ENCODE measurements at places on chromosomes 7 and 10.

DNA sequence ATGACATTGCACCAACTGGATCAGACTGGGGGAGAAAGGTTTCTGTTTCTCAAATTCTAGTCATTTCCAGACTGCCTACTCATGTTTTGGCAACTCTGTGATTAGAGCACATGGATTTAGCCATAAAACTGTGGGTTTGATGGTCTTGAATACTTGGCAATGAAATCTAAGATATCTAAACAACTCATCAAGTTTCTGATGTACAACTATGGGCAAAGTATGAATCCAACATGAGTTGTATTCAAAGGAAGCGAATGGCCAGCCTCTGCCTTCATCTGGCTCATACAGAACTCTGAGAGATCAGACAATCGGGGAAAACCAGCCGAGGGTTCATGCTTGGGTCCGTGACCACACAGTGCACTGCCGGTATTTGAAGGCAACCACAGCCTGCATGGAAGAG is 144.3 kb downstream of the ADAM12 start:
- DNase-seq = no peak

DNA sequence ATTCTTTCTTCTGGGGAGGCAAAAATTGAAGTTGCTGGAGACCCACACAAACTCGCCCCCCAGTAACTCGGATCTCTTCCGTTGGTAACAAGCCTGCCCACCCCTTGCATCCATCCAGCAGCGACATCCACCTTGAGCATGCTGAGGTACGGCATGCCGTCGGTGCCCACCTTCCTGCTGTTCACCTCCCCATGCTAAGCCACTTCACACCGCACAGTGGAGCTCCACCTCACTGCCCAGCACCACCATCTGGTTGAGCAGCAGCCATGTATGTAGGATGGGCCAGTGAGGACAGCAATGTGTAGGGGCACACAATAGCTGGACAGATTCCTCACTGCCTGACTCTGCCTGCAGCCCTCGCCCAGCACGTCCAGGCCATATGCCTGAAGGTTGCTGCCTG is 138.1 kb upstream of the ZNF92 start:
- no peak for DNase-seq

DNA sequence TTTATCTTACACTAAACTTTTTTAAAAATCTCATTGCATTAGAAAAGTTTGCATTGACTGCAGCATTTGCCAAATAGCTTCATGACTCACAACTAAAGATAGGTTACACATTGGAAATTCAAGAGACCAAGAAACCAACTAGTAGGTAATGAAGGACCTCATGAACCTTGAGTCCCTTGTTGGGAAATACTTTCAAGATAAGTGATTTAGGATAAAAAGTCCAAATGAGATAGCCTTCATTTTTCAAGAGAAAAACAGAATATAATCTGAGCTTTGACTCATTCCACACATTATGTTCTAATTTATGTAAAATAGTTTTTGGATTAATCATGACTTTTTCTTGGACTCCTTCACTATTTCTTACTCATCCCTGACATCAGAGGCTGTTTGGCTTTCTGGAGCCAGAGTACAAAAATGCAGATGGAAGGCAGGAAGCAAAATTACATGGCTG is 13.1 kb upstream of the LIPF start:
- DNase-seq = no peak

- no peak for DNase-seq
Measured at GRCh38 chr10:121338206-121338980, 259.9 kb downstream of the FGFR2 start.

DNA sequence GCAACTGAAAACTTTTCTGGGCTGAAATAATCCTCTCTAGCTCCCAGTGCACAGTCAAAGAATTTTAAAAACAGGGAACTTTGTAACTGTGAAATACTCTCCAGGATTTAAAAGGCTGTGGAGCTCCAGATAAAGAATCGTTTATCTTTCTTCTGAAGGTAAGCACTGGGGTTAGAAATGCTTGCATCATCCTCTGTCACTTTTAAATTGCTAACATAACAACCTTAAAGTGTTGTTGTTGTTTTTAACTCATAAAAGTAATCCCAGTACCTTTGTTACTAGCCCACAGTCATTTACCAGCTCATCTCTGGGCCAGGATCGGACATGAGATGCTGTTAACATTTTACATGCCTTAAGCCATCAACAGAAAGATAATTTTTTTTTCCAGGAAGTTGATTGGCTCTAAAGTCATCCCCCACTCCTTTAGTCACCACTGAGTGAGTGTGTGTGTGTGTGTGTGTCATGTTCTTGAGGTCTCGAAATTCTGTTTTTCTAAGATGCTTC is at the start of gene SLC39A12:
SLC39A12 (plus strand) TSS at position 51 of the 504 bp plus-strand sequence. CDS start 1,359 bp downstream, outside the sequence.
- no peak for DNase-seq

GRCh38 chr7:45295222-45295621 is 137.6 kb downstream of the RAMP3 start:
- no peak for DNase-seq

- DNase-seq = no peak
Measured at GRCh38 chr7:96248405-96248804, 73.5 kb downstream of the SLC25A13 start.

- DNase-seq = no peak
Measured at GRCh38 chr10:132382231-132382922, 14.6 kb upstream of the PWWP2B start.

GRCh38 chr7:117384688-117385362 is 42.5 kb downstream of the ASZ1 start:
- no peak for DNase-seq

GRCh38 chr7:114242992-114243507 is 171.6 kb upstream of the FOXP2 start:
- no peak for DNase-seq

DNA sequence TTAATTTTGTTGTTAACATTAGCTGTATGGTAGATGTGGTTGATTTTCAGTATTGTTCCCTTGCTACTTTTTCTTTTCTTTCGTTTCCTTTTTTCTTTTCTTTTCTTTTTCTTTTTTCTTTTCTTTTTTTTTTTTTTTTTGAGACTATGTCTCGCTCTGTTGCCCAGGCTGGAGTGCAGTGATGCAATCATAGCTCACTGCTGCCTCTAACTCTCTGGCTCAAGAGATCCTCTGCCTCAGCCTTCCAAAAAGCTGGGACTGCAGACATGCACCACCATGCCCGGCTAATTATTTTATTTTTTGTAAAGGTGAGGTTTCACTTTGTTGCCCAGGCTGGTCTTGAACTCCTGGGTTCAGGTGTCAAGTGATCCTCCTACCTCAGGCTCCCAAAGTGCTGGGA is 14.4 kb downstream of the SLC26A3 start:
- no peak for DNase-seq

DNA sequence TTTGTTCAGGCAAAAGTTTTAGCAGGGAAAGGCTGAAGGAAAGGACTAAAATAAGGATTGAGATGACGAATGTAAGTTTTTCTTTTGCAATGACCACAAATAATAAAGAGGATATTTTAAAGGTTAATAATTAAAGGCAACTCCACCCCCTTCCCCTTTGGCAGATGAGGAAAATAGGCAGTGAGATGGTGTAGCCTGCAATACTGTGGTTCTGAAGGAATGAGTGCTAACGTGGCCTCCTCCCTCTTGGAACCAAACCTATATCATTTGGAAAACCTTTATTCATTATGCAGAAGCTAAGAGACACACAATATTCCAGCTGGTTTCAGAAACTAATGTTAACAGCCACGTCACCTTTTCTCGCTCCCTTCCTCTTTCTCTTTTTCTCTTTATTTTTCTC is 70.9 kb upstream of the COL1A2 start:
- DNase-seq = no peak

- no peak for DNase-seq
Measured at GRCh38 chr10:47158116-47159071, 141.6 kb upstream of the GDF10 start.

DNA sequence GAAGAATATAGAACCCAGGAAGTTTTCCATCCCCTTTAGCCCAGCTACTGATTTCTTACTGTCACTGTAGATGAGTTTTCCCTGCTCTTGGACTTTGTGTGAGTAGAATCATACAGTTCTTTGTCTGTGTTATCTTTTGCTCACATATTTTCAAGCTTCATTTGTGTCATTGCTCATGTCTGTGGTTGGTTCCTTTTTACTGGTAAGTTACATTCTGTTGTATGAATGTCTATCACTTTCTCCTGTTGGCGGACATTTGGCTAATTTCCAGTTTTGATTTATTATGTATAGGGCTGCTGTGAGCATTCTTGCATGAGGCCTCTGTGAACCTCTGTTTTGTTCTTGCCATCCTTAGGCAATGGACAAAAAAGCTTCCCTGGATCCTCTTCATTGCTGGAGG is 5.3 kb downstream of the GLRX3 start:
- no peak for DNase-seq

GRCh38 chr7:99365318-99366141 is 9.0 kb upstream of the ARPC1B start:
- DNase-seq = no peak

DNA sequence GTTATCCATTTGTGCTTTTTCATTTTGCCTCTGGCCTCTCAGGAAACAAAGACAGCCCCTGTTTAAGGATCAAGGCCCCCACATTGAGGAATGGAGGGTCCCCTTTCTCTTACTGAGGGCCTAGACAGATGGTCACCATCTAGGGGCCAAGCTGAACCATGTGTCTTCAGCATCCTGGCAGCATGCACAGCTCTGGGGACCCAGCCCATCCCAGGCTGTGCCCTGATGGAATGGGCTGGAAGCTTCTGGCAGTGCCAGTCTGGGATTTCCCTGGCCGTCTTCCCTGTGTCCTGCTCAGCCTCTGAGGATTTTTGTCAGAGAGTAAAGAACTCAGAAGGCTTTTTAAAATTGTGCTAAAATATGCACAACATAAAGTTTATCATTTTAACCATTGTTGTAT is 116.8 kb downstream of the ITIH5 start:
- peak; percentile 32 for DNase-seq

- no peak for DNase-seq
Measured at GRCh38 chr10:84563868-84564267, 235.5 kb downstream of the CCSER2 start.

DNA sequence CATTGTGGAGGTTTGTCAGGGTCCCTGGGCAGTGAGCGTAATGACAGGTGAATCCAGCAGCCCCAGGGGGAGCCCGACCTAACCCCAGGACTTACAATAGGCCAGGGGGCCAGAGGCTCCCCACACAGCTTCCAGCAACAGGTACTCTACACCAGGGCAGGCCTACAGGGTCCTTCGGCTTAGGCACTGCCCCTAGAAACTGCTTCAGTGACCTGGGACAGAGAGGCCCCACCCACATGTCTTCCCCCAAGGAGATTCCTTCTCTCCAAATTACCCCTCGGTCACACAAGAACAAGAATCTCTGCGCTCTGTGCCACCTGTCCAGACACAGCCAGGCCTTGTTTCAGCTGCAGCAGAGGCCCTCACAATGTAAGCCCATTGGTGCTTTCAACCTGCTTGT is 24.4 kb downstream of the SKIDA1 start:
- no peak for DNase-seq

DNA sequence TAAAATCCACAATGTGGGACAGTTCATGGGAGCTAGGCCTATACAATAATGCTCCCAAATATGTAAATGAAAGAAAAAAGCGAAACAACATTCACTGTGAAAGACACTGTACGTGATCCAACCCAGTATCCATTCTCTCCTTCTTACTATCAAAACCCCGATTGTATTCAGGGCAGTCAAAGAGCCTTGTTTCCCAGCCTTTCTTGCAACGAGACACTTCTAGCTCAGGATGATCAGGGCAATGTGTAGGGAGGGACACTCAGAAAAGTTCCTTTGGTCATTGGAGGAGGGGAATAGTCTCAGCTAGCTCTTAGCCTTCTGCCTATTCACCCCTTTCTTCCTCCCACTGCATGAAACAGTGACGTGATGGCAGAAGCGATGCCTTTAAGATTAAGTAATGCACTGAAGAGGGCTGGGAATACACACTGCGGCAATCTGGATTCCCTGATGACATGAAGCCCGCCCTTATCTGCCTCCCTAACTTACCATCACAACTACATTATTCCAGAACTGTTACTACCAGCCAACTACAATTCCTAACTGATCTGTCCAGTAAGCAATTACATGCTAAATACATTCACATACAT is 27.3 kb downstream of the UBE2H start:
- no peak for DNase-seq

DNA sequence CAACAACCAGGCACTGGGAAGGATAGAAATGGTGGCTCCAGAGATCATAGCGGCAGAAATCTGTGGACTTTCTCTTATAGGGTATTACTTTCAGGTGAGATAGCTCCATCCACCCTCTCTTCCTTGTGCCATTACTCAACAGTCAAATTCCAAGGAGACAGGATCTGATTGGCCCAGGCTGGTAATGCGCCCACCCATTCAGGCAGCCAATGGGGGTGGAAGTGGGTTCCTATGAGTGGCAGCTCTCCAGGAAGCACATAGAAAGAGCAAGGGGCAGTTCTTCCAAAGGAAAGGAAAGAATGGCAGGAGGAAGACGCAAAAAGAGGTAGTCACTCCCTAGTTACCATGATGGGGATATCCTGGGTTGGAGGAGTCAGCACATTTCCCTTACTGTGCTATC is 94.4 kb downstream of the STRA8 start:
- no peak for DNase-seq

GRCh38 chr10:101941871-101942270 is 98.3 kb upstream of the KCNIP2 start:
- no peak for DNase-seq

GRCh38 chr10:132624847-132625471 is 87.4 kb downstream of the INPP5A start:
- no peak for DNase-seq

DNA sequence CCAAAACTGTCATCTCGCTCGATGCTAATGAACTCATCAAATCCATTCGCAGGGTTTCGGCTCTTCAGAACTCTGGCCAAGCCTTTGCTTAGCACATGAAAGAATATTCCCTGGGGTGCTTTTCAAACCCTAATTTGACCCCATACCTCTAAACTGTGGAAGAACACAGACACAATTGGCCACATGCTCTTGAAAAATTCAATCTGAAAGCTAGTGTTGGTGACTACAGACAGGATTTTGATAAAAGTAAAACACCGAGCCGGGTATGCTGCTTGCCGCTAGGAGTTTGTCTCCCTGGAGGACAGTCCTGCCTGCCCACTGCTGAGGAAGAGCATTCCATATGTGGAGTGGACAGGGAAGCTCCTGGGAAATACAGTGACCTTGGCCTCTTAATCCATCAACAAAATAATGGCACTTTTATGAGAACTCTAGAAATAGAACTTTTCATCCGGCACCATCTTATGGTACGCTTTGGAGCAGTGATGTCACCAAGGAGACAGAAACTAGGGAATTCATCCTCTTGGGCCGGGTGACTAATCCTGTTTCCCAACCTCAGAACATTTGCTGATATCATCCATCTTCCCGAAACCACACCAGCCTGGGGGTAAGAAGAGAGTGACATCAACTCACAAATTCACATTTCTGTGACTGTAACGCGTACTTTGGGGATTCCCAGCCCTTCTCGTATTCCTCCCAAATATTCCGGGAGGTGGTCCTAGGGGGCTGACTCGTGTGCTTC is 34.2 kb downstream of the MTURN start:
- no peak for DNase-seq

DNA sequence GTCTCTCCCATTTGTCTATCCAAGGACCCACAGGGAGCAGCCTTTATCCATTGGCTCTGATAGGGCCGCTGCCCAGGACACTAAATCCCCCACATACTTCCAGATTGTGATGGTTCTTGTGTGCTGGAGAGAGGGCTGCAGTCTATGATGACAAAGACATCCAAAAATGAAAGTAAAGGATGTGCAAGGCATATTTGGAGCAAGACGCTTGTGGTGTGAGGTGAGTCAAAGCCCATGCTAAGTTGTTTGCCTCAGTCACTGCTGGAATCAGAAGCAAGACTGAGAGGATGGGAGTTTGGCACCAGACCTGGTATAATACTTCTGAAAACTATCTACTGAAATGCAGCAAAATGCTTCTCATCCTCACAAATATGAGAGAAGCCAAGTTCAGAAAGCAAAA is 22.7 kb downstream of the ZNF22 start:
- DNase-seq = no peak

GRCh38 chr7:69211739-69212138 is 386.5 kb upstream of the AUTS2 start:
- no peak for DNase-seq

Data from C1 segment of cervical spinal cord (tissue), 14 donors.